ENCODE measurements at places on chromosomes 4 and X.

GRCh38 chr4:128862608-128863311 is 53.3 kb downstream of the JADE1 start:
- peak; percentile 7 for DNase-seq

GRCh38 chr4:112416464-112416863 is 99.5 kb downstream of the NEUROG2 start:
- no peak for DNase-seq

GRCh38 chrX:9467146-9467545 is 2.3 kb downstream of the TBL1X start:
- no peak for DNase-seq

DNA sequence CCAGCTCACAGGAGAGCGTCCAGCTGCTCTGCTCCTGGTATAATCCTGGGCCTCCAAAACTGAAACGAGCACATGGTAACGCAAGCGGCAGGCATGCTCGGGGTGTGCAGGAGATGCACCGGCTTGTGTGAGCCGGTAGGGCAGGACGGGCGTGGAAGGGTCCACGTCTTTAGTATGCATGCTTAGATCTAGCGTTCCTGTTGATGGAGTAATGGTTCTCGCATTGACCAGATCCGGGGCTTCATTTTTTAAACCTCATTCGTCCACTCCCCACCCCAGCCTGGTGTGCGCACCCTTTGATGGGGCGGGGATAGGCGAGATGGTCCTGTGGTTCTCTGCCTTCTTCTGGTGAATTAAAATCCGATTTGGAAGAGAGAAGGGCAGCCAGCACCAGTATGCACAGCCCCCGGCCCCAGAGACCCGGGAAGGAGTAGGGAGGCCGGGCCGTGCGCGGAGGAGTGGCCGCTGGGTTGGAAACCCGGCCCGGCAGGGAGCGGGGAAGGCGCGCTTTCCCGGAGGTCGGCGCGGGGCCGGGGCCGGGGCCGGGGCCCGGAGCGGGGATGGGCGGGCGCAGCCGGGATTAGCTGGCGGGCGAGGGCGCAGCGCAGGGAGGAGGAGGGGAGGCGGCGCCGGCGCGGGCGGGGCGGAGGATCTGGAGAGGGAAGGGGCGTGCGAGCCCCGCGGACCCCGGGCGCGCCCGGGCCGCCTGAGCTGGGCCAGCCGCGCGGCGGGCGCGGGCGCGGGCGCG is 39.9 kb downstream of the FAM149A start:
- DNase-seq = no peak

DNA sequence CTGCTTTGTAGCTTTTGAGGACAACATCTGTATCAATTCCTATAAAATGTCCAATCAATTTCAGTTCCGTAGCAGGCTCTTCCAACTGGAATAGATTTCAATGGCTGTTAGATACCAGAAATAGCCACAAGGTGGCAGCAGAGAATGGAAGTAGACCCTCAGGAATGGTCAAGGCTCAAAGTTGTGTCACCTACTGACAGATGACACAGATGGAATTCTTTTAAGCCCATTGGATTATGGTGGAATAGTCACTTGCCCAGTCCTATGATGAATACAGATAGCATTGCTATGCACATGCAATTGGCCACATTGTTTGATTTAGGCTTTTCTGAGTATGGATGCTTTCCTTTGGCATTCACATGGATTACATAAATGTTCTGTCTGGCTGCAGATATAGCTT is 130.4 kb upstream of the RADX start:
- DNase-seq = peak; percentile 58

DNA sequence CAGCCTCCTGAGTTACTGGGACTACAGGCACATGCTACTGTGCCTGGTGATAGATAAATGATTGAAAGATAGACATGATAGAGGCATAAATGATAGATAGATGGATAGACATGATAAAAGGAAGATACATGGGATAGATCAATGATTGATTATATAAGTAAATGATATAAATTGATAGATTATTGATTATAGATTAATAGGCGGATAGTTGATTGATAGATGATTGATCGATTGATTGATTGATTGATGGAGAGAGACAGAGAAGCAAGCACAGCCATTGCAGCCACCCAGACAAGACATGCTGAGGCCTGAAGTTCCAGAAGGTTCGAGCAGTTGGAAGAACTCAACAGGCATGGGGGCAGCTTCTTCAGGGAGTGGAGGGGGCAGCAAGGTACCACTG is 17.7 kb upstream of the PLXNB3 start:
- DNase-seq = no peak

DNA sequence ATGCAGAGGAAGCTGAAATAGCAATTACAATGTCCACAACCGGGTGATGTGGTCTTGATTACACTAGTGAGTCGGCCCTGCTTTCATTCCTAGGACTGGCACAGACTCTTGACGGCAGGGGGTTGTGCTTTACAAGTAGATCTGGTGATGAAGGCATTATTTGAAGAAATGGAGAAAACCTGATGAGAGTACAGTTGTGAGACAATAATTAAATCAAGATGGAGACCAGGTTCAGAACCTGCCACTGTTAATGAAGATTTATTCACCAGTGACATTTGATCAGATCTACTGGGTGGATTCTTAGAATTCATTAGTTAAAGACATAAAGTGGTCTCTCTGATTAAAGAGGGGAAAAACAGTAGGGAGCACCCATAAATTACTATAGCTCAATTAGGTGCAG is 747.2 kb downstream of the STPG2 start:
- no peak for DNase-seq

- no peak for DNase-seq
Observed at GRCh38 chr4:148795156-148795864, 353.1 kb upstream of the NR3C2 start.

DNA sequence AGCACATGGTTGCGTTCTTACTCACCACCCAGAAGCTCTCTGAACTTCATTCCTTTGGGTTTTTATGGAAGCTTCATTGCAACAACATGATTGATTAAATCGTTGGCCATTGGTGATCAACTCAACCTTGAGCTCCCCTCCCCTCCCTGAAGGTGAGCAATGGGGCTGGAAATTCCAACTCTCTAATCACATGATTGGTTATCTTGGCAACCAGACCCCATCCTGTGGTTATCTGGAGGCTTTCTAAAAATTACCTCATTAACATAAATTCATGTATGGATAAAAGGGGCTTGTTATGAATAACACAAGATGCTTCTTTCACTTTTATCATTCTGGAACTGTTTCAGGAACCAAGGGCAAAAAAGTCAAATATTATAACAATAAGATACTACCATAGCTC is 34.6 kb upstream of the NMU start:
- no peak for DNase-seq

Data from CD4-positive, alpha-beta T cell treated with Interleukin-6 for 4 hours (primary cell).